Body of pancreas (tissue), 4 donors: ENCODE measurements at places on chromosomes 16 and 17. TPM values are rescaled to one million over a fixed set of nuclear protein-coding genes. Genes with fewer than 3 reads are reported as not detected.

The KCNAB3 gene
- 1.3 TPM for total RNA-seq

The TMEM100 gene
- 5.6 TPM for total RNA-seq

The CCL14 gene
- total RNA-seq, result 9.9 TPM

The ANTKMT gene
- 71.6 TPM for total RNA-seq

The SCNN1G gene
- 0.26 TPM for total RNA-seq

The AOC3 gene
- total RNA-seq, result 6.5 TPM

The PDP2 gene
- total RNA-seq, result 4.4 TPM

The PIPOX gene
- 3.1 TPM for total RNA-seq

The KRT40 gene
- total RNA-seq, result 1.6 TPM
